ENCODE measurements at places on chromosomes 16 and 17.
A peak's percentile ranks its signal among the peaks of the same experiment; 100 is the strongest.

DNA sequence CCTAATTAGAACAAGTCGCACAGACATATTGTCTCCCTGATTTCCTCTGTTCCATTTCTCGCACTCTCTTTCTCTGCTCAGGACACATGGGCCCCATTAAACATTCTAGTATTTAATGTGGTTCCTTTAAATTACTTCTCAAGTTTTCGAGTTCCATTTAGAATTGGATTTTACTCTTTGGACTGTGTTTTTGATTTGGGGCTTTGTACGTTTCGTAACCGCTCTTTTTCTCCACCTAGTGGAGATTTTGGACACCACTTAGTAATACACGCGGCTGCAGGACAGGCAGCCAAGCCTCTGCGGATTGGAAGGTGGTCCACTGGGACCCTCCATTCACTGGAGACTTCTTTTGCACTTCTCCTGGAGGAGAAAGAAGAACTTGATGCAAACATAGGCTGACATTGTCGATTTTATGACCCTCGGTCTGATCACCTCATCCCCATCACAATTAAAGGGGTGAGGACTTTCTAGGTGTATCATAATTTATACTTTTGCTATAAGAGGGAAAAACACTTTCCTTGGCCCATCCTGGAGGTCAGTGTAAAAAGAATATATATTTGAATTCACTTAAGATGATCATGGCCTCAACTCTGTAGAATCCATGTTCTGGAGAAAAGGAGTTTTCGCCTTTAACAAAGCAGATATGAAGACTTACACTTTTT, 85.7 kb downstream of the NOG start:
- ATAC-seq, result no peak

GRCh38 chr17:38875477-38876075, 5.7 kb downstream of the LASP1 start:
- ATAC-seq, result no peak

DNA sequence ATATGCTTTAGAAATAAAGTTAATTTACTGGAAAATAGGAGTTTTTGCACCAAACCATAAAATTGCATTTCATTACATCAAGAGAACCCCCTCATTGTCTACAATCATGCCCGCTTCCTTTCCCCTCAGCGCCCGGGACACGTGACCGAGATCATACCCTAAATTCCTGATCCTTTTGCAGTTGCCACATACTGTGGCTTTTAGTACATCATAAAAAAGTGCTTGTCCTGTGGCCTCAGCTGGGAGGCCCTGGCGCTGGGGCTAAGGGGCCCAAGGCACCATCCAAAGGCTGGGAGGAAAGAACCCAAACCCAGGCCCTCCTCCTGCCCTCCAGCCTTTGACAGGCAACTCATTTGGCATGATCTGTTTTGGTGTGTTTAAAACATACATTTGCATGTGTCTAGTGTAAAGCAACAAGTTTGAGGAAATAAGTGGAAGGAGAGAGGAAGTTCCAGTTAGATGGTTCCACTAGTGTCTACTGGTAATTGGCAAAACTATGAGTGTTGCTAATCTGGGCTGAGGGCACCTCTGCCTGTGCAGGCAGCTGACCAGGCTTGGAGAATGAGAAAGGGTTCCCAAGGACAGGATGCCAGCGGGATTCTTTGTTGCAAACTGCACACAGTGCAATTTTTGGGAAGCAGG, 6.0 kb downstream of the CDK5R1 start:
- ATAC-seq, result no peak

GRCh38 chr16:67013233-67013822, 15.6 kb upstream of the CBFB start:
- ATAC-seq, result no peak

- no peak for ATAC-seq
Measured at GRCh38 chr17:13542636-13543035, 59.1 kb downstream of the HS3ST3A1 start.

DNA sequence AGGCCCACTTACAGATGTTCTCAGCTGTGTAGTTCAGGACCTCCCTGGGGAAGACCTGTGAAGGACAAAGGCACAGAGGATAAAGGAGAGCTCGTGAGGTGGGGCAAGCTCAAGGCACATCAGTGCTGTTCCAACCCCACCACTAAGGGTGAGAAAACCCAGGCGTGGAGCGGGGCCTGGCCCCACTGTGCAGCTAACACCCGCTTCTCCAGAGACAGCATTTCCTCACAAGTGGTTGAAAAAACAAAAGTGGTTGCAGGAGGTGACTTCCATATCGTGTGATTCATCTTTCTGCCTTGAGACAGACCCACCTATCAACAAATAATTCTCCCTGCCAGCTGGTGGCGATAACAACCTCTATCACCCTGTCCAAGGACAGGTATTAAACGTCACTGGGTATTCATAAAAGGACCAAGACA, 30.0 kb downstream of the SNN start:
- peak; percentile 27 for ATAC-seq

DNA sequence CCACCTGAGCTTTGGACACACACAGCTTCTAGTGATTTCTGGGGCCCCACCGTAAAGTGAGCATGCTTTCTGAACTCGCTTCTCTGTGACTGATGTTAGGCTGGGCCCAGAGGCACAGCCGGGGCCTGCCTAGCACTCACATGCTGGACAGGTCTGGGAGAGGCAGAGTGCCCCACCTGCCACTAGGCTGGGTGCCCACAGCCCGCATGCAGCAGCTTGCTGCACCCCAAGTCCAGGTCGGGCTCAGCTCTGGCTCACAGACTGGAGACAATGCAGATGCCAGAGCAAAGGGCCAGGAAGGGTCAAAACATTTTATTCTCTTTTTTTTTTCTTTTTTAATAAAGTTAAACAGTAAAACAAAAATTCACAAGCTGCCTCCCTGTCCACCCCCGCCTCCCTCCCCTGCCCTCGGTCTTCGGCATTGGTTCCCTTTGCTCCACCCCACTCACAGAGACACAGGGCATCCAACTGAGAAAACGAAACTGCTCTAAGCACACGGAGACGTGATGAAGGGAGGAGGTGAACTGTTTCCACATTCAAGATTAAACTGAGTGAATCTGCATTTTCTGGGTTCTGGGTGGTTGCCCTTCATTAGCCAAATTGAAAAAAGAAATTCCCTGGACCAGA, 9.7 kb downstream of the CNP start:
- ATAC-seq, result peak; percentile 79

DNA sequence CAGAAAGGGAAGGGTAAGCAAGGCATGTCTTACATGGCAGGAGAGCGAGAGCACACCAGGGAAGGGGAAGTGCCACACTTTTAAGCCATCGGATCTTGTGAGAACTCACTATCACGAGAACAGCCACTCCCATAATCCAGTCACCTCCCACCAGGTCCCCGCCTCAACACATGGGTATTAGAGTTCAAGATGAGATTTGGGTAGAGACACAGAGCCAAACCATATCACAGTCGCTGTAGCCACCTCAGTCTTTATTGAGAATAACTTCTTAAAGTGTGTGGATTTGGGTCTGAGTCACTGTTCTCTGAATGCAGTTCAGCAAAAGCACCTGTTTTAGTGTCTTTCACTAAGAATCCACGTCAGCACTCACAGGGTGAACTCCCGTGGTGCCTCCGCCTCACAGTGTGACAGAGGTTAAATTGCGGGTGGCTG, 195.2 kb upstream of the CHMP6 start:
- no peak for ATAC-seq

- ATAC-seq, result peak; percentile 8
Measured at GRCh38 chr16:8831871-8832716, 34.5 kb downstream of the PMM2 start.

- ATAC-seq, result no peak
Measured at GRCh38 chr16:80837533-80838147, 33.2 kb upstream of the CDYL2 start.

DNA sequence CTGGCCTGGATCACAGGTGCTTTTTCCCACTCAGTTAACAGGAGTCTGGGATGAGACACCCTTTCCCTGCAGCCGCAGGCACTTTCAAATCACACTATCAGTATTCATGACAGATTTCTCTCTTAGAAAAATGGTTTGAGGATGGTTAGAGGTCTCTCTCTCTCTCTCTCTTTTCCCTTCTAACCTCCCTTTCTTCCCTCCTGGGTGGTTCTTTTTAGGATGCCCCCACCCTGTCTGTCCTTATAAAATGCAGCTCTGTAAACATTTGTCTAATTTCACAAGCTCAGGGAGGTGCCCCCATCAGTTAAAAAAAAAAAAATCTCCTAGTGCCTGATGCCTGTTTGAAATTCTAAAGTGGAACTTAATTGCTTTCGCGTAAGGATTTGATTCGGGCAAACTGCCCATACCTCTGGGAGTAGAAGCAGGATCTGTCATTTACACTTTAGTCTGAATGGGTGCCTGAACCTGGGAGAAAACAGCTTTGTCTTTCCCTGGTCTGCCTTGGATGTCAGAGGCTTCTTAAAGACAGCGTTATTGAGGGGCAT, 158.8 kb downstream of the CCDC182 start:
- ATAC-seq, result no peak

- no peak for ATAC-seq
Measured at GRCh38 chr16:87575027-87575804, 27.1 kb upstream of the JPH3 start.
